ENCODE measurements at places on chromosomes 11 and 22.
A peak's percentile ranks its signal among the peaks of the same experiment; 100 is the strongest.

DNA sequence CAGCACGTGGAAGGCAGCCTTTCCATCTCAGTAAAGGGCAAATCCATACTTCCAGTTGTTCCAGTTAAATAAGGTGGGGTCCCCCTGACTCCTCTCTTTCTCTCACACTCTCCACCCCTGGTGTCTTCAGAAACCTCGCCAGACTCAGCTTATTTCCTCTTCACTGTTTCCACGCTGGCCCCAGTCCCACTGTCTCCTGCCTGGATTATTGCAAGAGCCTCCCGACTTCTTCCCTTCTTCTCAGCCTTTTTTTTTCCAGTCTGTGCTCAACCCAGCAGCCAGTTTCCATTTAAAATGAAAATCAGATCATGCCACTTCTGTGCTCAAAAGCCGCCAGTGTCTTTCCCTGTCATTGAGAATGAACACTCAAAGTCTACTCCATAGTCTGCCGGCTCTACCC, 131.4 kb downstream of the PKNOX2 start:
- DNase-seq: no peak

DNA sequence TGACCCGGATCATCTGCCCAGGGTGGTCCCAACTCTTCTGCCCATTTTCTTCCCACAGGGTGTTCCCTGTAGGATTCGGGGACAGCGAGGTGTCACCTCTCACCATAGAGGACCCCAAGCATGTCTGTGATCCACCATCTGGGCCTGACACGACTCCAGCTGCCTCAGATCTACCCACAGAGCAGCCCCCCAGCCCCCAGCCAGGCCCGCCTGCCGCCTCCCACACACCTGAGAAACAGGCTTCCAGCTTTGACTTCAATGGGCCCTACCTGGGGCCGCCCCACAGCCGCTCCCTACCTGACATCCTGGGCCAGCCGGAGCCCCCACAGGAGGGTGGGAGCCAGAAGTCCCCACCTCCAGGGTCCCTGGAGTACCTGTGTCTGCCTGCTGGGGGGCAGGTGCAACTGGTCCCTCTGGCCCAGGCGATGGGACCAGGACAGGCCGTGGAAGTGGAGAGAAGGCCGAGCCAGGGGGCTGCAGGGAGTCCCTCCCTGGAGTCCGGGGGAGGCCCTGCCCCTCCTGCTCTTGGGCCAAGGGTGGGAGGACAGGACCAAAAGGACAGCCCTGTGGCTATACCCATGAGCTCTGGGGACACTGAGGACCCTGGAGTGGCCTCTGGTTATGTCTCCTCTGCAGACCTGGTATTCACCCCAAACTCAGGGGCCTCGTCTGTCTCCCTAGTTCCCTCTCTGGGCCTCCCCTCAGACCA, 24.0 kb downstream of the CSF2RB start:
- DNase-seq: no peak

DNA sequence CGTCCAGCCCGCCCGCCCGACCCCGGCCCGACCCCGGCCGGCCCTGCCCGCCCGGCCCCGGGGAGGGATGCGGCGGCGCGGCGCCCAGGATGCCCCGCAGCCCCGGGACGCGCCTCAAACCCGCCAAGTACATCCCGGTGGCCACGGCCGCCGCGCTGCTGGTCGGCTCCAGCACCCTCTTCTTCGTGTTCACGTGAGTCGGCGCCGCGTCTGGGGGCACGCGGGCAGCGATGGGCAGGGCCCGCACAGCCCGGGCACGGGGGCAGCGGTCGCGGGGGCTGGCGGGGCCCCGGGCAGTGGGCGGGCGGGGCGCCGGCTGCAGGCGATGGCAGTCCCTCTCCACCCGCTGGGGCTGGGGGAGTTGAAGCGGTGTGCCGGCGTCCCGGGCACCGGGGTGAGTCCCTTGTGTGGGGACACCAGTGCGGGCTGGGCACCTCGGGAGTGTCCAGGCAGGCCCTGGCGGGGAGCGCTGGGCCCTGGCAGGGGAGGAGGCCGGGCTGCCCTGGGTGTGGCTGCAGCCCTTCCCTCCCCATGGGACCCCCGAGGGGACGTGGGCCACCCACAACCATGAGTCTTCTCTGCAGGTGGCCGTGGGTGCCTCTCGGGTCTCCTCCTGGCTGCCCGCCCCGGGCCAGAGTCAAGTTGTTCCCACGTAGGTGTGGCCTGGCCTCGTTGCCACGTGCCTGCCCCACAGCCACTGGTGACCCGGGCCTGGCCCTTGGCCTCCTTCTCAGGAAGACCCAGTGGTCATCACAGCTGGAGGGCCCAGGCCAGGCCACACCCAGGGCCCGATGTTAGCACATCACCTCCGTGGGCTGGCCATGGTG, 468 bp downstream of the ZDHHC8 start:
- peak; percentile 27 for DNase-seq

DNA sequence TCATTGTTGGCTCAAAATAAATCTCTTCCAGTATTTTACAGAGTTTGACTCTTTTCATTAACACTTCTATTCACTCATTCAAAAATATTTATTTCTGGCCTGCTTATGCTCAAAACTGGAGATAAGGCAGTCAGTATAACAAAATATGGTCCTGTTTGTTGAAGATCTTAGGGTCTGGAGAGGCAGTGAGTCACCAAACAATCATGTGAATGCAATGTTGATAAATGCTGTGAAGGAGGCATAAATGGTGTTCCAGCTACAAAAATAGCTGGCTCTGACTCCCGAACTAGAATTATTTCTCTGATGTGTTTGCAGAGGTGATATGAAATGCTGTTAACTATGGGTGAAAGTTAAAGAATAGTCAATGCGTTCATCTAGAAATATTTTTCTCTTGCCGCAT, 390.6 kb downstream of the AASDHPPT start:
- no peak for DNase-seq
